ENCODE measurements at places on chromosomes 6 and 20.

- DNase-seq, result no peak
These were observed 196.3 kb upstream of the BTBD3 start for GRCh38 chr20:11721411-11721810.

GRCh38 chr6:111890988-111891387, 17.7 kb upstream of the FYN start:
- no peak for DNase-seq

DNA sequence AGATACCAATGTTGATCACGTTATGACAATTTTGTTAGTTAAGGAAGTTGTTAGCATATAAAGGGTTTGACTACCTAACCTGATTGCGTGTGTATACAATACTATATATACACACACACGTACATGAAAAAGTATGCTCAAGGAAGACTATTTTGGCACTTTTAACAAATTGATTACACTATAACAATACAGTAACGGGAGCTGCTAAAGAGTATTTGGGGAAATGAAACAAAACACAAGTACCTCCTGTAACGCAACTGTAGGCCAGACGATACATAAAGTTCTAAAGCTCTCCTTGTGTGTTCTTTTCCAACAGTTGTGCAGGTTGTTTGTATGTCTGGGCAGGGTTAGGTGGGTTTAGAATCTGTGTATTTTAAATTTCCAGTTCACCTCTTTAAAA, 98.7 kb downstream of the PLEKHG1 start:
- DNase-seq, result no peak

DNA sequence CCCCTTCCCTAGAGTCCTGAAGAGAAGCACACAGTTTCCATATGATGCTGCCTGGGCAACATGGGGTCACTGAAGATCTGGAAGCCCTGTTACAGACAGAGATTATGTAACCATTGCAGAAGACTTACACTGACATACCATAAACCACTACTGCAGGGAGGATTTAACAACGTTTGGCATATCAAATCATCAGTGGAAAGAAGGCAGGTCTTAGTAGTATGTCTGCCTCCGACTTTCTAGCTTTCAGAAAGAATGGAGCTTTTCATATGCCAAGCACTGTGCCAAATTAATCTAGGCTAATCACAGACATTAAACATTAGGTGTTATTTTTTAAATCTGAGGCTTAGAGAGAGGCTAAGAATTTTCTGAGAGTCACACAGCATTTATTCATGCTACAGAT, 144.3 kb downstream of the ADGRB3 start:
- no peak for DNase-seq

DNA sequence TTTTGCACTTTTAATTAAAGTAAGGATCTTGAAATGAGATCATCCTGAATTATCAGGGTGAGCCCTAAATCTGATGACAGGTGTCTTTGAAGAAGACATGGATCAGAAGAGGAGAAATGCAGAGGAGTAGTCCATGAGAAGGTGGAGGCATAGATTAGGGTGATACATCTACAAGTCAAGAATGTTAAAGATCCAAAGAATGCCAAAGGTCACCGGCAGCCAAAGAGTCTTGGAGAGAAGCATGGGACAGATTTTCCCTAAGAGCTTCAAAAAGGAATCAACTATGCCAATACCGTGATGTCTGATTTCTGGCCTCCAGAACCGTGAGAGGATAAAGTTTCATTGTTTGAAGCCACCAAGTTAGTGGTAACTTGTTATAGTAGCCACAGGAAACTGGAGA, 59.0 kb upstream of the THEMIS start:
- no peak for DNase-seq

All from activated T-helper 9 cell treated with anti-CD3 and anti-CD28 coated beads, Interleukin-2, amount 50 U/mL, for 16 hours (primary cell).